ENCODE measurements at places on chromosomes 6 and 20.

DNA sequence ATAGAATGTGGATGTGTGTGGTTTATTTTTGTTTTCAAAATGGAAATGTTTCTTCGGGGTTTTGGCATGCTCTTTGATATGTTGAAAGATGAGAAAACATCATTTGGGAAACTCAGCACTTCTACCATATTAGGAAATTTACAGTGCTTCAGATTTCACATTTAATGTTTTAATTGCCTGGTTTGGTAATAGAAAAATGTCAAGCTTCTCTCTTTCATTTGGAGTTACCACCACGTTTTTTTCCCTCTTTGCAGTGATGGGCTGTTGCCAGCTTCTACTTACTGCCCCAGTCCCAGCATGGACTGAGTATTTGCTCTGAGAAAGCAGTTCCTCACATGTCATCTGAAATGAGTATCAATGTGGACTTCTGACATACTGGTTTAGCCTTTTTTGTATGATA lies 267.7 kb downstream of the PRL start:
- no peak for DNase-seq

GRCh38 chr6:8054276-8054675 lies 9.9 kb downstream of the BLOC1S5 start:
- DNase-seq, result no peak

- no peak for DNase-seq
These were observed 205.0 kb downstream of the ARID1B start for GRCh38 chr6:156982168-156982567.

DNA sequence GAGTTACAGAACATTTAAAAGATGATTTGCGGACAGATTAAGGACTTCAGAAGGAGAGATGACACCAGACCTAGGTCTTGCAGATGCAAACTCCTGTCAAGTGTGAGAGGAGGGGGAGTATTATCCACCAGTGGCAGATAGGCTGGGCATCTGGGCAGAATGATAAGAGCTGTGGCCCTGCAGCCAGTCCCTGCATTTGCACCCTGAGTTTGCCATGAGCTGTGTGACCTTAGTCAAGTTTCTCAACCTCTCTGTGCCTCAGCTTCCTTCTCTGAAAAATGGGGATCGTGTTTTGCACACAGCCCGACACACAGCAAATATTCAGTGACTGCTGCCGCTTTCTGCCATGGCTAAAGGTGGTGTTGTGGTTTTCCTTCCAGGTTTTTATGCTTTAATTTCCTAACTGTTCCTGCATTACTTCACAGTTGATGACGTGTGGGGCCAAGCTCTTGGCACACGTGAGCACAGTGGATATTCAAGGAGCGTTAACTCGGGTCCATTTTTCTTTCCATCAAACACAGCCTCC lies 516.2 kb downstream of the CDH26 start:
- DNase-seq, result no peak

- DNase-seq, result no peak
These were observed 11.2 kb downstream of the LEMD2 start for GRCh38 chr6:33777398-33778388.

GRCh38 chr20:32582659-32583580 lies 2.2 kb downstream of the NOL4L start:
- no peak for DNase-seq

- no peak for DNase-seq
These were observed 214.7 kb upstream of the PDE10A start for GRCh38 chr6:165877773-165878172.

DNA sequence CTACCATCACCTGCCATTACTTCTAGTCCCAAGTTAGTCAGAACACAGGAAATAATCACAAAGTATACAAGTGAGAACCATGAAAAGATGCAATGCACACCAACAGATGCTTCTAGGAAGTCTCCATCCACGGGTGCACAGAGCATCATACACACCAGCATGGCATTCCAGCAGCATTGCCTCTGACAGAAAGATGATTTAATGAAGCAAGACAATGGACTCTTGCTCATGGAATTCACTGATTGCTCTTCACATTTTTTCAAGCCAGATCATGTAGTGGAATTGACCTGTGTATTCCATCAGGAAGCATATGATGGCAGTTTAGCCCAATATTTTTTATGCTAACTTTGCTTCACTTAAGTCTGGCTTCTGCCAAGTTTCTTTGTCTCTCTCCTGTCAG lies 406.3 kb upstream of the RGS17 start:
- DNase-seq, result no peak

GRCh38 chr20:43563429-43563828 lies 4.6 kb downstream of the SGK2 start:
- no peak for DNase-seq
